ENCODE measurements at places on chromosomes 3 and 15.

GRCh38 chr15:99445272-99445850, 120.4 kb upstream of the MEF2A start:
- no peak for DNase-seq

DNA sequence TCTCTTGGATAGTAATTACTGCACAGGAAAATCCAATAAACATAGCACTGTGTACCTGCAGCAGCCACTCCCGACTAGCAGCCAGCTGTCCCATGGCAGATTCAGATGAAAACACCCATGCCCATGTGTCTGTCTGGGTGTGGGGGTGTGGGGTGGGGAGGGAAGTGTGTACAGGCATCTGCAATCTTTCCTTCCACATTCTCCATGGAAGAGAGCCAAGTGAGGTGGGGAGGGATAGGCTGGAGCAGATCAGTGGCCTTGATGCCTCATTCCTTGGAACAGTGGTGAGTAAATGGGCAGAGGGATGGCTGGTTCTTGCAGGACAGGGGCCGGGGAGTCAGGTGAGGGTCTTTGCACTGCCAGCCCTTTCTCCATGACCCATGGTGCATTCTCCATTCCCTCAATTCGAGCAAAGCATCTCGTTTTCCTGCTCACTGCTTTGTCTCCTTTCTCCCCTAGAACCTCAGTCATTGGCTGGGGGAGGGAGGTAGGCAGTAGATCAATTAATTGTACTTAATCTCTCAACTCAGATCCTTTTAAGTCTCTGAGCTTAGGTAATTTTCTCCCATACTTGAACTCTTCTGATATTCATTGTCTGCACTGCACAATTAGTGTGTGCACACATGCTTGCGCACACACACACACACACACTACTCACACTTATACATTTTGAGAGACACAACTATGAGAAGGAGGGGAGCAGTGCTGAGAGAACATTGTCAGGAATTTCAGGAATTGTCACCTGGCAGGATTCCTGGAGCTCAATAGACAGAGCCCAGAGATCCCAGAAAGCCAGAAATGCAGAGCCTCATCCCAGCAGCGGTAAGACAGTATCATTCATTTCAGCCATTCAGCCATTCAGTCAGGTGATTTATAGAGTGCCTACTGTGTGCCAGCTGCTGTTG, 31.9 kb downstream of the PDIA5 start:
- no peak for DNase-seq

DNA sequence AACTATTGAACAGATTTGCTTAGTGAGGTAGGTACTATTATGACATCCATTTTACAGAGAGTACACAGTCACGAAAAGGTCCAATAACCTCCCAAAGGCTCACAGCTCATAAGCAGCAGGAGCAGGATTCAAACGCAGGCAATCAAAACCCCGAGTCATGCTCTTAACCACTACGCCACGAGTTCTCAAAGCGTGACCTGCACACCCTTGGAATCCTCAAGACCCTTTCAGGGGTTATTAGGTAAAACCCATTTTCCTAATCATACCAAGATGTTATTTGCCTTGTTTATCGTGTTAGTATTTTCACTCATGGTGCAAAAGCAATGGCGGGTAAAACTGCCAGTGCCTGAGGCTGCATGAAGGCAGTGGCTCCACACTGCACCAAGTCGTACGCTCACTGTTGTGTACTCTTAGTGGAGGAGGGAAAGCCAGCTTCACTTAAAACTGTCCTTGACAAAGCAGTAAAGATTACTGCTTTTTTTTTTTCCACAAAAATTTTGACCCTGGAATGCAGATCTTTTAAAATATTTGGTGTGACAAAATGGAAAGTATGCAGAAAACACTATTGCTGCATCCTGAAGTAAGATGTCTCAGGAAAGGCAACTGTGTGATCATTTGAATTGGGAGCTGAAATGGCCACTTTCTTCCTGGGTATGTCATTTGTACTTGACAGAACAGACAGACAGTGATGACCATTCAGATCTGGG, 96.1 kb downstream of the IGF2BP2 start:
- no peak for DNase-seq

GRCh38 chr3:36678216-36679013, 85.9 kb downstream of the DCLK3 start:
- no peak for DNase-seq

DNA sequence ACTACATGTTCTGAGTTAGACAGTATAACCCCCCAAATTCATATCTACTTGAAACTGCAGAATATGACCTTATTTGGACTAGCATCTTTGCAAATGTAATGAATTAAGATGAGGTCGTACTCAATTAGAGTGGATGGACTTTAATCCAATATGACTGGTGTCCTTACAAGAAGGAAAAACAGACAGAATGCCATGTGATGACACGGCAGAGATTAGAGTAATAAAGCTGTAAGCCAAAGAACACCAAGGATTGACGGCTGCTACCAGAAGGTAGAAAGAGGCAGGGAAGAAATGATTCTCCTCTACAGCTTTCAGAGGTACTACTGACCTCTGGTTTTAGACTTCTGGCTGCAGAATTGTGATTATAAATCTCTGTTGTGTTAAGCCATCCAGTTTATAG, 30.3 kb downstream of the GALK2 start:
- DNase-seq = no peak

- no peak for DNase-seq
Measured at GRCh38 chr3:155334914-155335723, 41.6 kb upstream of the STRIT1 start.

- no peak for DNase-seq
Measured at GRCh38 chr15:84702961-84703482, 12.9 kb downstream of the SEC11A start.

DNA sequence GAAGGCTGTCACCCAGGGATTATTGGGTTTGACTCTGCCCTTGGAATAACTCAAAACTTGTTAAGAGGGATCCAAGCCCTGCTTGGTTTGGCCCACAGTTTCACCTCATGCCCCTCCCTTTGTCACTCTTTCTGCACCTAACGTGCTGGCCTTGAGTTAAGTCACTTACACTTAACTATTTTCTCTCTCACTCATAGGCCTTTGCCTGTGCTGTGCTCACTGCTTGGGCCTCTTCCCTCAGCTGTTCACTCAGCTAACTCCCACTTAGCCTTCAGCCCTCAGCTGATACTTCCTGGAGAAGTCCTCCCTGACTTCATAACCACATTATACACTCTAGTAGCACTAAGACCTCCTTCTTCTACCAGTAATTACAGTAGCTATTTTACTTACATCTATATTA, 133.3 kb downstream of the CMSS1 start:
- no peak for DNase-seq

- peak; percentile 40 for DNase-seq
Measured at GRCh38 chr3:73292220-73292619, 230.8 kb downstream of the EBLN2 start.

DNA sequence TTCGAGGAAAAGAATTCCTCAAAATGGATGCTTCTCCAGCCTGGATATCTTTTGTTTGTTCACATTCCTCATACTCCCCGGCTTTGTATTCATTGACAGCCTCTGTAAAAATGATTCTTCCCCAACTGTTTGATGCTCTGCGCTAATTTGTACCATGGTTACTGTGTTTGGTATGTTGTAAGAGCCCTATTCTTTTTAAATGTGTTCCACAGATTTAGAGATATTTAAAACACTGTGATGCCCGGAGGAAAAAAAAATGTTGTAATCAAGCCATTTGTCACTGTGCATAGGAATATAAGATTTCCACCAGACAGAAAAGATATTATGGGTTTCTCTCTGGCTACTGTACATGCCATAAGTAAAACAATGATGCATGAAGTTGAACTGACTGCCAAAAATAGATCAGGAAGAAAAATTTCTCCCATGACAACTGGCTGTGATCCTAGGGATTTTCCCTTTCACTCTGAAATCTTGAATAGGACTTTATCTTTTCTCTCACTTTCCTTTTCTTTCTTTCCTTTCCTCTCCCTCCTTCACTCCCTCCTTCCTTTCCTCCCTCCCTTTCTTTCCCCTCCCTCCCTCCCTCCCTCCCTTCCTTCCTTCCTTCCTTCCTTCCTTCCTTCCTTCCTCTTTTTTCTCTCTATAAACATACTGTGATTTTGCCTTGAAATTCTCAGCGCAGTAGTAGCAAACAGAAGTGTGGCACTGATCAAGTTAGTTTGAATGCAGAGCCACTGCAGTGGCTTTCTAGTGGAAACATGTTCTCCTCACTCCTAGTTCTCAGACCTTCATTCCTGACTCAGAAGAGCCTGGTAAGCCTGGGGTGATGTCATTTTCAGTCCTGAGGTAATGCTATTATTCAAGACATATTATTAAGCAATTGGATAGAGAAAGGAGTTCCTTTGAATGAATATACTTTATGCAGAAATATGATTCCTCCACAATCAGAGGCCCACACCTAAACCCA, 254.9 kb upstream of the TBL1XR1 start:
- no peak for DNase-seq

Data from NCI-H1092 treated with DMSO at 0.1 percent for 48 hours (cell line).